ENCODE measurements at places on chromosomes 7 and 10. TPM values are rescaled to one million over a fixed set of nuclear protein-coding genes. Genes with fewer than 3 reads are reported as not detected.

DNA sequence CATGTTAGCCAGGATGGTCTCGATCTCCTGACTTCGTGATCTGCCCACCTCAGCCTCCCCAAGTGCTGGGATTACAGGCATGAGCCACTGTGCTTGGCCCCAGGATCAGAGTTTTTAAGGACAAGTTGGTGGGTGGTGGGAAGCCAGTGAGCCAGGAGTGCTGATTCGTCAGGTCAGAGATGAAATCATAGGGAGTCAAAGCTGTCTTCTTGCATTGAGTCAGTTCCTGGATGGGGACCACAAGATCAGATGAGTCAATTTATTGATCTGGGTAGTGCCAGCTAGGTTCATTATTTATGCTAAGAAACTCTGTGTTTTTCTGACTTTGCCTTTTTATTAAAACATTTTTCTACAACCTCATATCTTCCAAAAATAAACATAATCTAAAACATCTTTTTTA lies 423.8 kb downstream of the ARL4A start:
- peak; percentile 27 for DNase-seq

DNA sequence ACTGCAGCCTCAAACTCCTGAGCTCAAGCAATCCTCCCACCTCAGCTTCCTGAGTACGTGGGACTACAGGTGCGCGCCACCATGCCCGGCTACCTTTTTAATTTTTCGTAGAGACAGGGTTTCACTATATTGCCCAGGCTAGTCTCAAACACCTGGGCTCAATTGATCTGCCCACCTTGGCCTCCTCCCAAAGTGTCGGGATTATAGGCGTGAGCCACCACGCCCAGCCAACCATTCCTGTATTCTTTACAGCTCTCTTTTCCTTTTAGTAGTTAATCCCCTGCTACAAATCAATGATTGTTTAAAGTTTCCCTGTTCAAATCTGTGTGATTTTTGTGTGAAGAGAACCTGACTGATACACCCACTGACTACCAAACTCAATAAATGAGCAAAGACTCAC lies 75.4 kb upstream of the SVIL start:
- DNase-seq = no peak

DNA sequence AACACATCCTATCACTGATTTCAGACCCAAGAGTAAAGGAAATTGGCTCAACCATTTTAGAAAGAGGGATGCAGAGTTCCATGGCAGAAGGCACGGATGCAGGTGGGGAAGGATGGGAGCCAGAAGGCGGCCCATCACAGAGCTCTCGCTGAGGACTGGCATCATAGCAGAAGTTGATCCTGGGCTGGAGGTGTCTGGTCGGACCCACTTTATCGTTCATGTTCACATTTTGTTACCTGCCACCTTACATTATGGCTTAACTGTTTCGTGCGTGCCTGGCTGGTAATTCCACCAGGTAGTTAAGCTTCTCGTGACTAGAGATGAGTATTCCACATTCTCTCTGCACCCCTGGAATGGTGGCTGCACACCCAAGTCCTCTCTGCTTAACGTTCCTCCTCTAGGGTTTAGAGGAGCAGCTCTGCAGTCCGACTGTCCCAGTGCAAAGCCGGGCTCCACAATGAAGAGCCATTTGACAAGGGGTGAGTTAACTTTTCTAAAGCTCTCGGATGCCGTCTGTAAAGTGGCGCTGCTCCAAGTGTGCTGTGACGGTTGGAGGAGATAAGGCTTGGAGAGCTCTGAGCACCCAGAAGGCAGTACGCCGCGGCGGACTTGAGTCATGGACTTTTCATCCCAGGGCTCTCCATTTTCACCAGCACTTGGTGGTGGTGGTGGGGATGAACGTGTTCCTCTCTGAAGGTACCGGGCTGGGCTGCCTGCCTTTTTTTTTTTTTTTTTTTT lies 157.1 kb upstream of the SHH start:
- DNase-seq = no peak

GRCh38 chr7:105448181-105448580 lies 59.5 kb upstream of the SRPK2 start:
- no peak for DNase-seq

DNA sequence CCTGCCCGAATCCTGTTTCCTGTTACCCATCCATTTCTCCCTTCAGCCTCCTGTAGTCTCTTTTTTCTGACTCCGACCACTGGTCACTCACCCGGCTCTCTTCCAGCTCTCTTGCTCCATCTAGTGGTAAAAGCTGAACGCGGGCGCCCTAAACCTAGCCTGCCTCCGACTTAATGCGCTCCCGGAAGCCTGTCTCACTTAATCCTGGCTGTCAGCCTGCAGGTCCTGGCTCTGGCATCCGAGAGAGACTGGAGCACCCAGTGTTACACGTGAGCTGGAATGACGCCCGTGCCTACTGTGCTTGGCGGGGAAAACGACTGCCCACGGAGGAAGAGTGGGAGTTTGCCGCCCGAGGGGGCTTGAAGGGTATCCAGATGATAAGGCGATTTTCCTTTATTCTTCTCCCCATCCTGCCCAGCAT lies 10.3 kb downstream of the SUMF2 start:
- peak; percentile 88 for DNase-seq

DNA sequence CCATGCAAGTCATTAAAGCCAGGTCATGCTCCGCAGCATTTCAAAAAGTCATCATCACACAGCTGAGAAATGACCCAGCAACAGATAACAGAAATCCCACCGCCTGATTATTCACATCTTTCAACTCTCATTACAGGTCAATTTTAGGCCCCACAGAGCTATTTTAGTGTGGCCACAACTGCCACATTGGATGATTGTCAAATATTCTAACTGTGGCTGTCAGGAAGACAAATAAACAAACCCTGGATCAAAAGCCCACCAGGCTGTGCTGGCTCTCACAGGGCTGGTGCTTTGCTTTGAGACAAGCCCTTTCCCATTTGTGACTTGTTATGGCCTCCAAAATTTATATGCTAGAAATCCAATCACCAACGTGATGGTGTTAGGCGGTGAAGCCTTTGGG lies 117.6 kb upstream of the CDC14C start:
- DNase-seq = no peak

DNA sequence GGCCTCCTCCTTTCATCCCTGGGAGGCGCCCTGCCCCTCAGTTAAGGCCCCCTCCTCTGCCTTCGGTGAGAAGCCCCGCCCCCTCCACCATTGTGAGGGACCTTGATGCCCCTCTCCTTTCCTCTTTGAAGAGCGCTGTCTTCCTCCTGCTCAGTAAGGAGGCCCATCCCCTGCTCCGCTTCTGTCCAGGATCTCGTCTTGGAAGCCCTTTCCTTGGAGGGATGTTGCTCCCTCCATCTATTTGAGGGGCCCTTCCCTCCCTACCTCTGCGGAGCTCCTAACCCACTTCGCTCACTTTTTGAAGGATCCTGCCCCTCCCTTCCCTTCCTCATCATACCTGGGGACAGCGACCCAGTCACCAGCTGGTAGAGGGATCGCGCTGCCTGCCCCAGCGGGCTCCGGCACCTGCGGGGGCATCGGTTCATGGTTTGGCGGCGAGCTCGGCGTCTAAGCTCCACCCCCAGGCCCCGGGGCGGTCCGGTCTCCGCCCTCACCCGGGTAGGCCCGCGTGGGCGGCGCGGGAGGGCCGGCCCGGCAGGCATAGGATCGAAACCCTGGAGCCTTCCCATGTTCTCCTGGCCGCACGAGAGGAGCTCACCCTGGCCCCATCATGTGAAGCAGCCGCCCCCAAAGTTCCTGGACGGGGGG lies 4.1 kb downstream of the KCNIP2 start:
- peak; percentile 65 for DNase-seq

GRCh38 chr7:45590679-45591057 lies 16.5 kb downstream of the ADCY1 start:
- no peak for DNase-seq

DNA sequence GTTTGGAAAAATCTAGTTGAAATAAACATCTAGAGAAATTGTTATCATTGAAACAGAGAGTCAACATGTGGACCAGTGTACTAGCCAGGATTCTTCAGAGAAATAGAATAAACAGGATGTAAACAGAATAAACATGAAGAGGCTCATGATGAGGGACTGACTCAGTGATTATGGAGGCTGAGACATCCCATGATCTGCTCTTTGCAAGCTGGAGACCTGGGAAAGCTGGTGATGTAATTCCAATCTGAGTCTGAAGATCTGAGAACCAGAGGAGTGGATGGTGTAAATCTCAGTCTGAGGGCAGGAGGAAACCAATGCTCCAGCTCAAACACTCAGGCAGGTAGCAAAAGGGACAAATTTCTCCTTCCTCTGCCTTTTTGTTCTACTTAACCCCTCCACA lies 62.9 kb upstream of the FAM180A start:
- DNase-seq = peak; percentile 55

DNA sequence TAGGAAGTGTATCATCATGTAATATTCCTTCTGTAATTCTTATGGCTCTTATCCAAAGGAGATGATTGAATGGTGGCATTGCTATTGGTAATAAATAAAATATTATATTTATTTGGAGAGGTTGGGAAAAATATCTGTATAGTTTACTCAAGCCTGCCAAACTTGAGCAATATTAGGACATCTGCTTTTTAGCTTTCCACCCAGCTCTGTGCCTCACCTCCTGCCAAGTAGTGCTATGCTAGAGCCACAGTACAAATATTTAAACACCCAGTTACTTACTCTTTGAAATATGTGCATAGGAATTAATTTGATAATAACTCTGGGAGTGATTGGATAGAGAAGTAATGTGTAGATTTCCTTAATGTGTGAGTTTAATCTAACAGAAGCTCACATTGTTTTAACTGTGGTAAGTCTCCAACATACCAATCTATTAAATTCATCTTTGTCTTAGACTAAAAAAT lies 129.2 kb downstream of the BBS9 start:
- DNase-seq = peak; percentile 74

SPAM1 gene
- not detected for total RNA-seq

OR2A12 gene
- not detected for total RNA-seq

MOGAT3 gene
- not detected for total RNA-seq

GDF10 gene
- total RNA-seq = 0.22 TPM
